Epithelial cell of proximal tubule (primary cell): ENCODE measurements at places on chromosomes 1 and 21.

DNA sequence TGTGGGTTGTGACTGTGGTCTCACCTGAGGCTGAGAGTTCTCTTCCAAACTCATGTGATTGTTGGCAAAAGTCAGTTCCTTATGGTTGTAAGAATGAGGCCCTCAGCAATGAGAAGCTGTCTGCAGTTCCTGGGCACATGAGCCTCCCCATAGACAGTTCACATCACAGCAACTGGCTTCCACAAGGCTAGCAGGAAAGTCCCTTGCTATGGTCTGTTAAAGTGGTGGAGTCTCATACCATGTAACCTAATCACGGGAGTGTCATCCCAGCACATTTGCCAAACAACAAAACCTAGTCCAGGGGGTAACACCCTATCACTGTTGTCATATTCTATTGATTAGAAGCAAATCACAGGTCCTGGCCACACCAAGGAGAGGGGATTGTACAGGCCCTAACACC lies 163.8 kb downstream of the BACH1 start:
- no peak for DNase-seq

- no peak for DNase-seq
Measured at GRCh38 chr1:179493323-179493722, 82.4 kb downstream of the NPHS2 start.

DNA sequence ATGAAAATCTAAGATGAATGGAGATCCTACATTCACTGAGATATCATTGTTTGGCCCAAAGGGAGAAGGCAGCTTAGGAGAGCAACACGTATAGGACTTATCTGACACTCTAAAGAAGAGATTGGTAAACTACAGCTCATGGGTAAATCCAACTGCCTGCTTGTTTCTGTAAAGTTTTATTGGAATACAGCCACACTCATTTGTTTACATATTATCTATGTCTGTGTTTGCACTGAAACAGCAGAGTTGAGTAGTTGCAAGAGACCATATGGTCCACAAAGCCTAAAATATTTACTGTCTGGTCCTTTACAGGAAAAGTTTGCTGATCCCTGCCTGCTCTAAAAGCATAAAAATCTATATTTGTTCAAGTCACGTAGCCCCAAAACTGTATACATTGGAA lies 14.3 kb upstream of the LRRC53 start:
- DNase-seq, result no peak

DNA sequence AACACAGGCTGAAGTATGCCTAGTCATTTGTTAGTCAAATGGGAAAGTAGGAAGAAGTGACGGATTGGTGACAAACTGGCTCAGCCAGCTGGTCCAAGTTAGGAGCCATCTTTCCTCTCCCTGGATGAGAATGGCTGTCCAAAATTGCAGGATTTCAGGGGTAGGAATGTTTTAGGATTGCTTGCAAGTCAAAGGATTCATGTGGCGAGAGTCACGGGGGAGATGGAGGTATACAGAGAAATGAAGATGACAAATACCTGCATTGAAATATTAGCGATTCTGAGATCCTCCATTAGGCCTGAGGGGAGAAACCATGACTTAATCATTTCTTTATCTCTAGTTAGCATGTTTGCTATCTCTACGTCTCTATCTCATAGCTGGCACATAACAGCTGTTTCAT lies 41.8 kb upstream of the PIGC start:
- no peak for DNase-seq

DNA sequence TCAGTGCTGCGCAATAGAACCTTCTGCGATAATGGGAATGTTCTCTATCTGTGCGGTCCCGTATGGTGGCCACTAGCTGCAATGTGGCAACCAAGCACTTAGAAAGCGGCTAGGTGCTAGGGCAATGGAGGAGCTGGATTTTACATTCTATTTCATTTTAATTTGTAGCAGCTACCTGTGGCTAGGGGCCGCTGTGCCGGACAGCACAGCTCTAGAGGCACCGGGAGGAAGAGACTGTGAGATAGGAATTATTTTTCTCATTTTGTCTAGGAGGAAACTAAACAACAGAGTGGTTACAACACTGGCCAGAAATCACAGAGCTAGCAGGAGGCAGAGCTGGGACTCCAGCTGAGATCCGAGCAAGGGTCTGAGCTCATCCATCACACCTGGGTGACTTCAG lies 130.6 kb upstream of the CD34 start:
- DNase-seq, result no peak

GRCh38 chr1:161013488-161014230 lies 7.3 kb downstream of the F11R start:
- DNase-seq, result peak; percentile 82

- no peak for DNase-seq
Measured at GRCh38 chr1:93680420-93681100, 1.1 kb downstream of the BCAR3 start.

- DNase-seq, result no peak
Measured at GRCh38 chr1:12630946-12631530, 12.8 kb upstream of the AADACL4 start.

DNA sequence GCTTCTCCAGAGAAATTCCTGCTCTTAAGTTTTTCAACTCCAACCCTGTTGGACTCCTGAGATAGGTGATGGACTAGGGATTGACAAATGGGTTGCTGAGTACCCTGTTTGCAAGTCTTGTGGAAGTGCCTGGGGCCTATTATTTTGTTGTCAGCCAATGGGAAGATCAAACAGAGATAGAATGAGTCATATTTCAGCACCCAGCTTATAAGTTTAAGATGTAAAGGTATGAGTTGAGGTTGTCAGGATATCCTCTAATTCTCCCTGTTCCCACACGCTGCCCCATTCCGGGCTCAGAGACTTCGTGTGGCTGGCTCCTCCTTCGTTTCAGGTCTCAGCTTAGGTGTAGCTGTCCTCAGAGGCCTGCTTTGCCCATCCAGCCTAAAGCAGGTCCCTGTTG lies 91.8 kb downstream of the CENPF start:
- no peak for DNase-seq

DNA sequence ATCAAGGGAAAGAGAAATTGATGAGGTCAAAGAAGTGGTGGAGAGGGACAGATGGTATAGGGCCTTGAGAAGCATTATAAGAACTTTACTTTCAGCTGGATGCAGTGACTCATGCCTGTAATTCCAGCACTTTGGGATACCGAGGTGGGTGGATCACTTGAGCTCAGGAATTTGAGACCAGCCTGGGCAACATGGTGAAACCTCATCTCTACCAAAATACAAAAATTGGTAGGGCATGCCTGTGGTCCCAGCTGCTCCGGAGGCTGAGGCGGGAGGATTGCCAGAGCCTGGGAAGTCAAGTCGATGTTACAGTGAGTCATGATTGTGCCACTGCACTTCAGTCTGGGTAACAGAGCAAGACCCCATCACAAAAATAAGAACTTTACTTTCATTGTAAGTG lies 5.7 kb downstream of the TMEM50A start:
- DNase-seq, result no peak

DNA sequence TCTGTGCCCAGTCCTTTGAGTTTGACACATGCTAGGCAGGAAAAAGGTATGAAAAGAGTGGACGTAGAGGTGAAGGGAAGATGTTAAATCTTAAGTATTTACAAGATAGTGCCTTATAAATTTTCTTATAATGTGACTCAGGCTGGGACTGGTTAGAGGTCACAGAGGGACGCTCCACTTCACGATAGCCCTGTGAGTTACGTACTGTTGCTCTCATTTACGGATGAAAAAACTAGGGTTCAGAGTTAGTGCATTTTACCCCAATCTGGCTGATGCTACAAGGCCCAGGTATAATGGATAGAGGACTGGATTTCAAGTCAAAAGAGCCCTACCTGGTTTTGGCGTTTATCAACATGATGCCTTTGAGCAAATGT lies 1.4 kb upstream of the TUT4 start:
- no peak for DNase-seq

GRCh38 chr1:183903101-183903500 lies 98.2 kb downstream of the RGL1 start:
- DNase-seq, result no peak

GRCh38 chr1:28893403-28894102 lies 20.8 kb upstream of the EPB41 start:
- no peak for DNase-seq

GRCh38 chr1:204830747-204831146 lies 39.9 kb upstream of the NFASC start:
- no peak for DNase-seq

DNA sequence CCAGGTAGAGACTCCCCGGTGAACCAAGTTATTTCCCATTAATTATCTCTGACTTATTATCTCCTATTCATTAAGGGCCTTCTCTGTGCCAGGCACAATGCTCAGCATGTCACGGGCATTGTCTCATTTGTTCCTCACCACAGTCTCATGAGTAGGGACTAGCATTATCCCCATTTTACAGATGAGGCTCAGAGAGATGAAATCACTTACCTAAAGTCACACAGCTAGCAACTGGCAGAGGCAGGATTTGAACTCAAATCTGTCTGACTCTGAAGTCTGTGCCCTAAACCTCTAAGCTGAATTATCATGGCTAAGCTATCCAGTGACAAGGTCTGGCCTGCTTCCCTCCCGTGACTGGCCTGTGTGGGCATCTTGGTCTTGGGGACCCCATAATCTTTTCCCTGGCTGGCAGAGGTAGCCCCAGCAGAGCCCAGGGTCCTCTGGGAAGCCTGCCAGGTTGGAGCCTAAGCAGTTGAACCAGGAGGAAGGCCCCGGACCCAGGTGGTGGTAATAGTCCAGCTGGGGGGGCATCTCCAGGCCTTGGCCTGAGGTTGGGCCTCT lies 4.5 kb downstream of the MAP7D1 start:
- no peak for DNase-seq

DNA sequence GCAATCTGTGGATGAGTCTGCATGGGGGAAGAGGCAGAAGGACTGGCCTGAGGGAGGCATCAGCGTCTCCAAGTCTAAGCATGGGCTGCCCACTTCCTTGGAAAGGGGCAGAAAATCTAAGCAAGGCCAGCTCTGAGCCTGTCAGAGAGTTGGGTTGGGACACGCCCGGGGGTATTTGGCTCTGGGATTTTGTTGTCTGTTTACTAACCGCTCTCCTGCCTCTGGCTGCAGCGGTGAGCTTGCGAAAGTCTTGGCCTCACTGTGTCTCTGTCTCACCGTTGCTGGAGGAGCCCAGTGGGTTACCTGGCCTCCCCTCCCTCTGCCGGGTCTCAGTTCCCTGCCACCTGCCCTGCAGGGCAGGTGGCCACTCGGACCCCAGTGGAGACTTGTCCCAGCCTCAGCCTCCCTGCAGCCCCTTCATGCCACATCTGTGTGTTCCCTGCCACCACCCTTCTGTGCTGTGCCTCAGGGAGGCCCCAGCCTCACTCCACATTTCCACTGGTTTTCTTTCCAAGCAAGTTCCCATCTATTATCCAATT lies 33.7 kb downstream of the EDN2 start:
- no peak for DNase-seq

GRCh38 chr1:160680399-160680798 lies 31.2 kb downstream of the CD48 start:
- no peak for DNase-seq

- no peak for DNase-seq
Measured at GRCh38 chr21:36188081-36188681, 31.6 kb downstream of the DOP1B start.
